PC-3 (cell line): ENCODE measurements at places on chromosomes 12 and 14. TPM values are rescaled to one million over a fixed set of nuclear protein-coding genes. Genes with fewer than 3 reads are reported as not detected.
A peak's percentile ranks its signal among the peaks of the same experiment; 100 is the strongest.

Gene CAPZA3
- total RNA-seq: not detected in 2 replicates

Gene YEATS4
- total RNA-seq: 36.1 and 41.3 TPM in 2 replicates

Gene MMP19
- 0.04 and 0.17 TPM in 2 replicates for total RNA-seq

Gene OVCH1
- total RNA-seq: not detected in 2 replicates

Gene TECPR2
- total RNA-seq: 15.7 and 16.7 TPM in 2 replicates

Gene AREL1
- total RNA-seq: 25.4 and 32.1 TPM in 2 replicates

Gene GALNT16
- total RNA-seq: 0.17 and 0.33 TPM in 2 replicates

Gene ZFHX2
- 0.55 and 1.4 TPM in 2 replicates for total RNA-seq

Gene AMIGO2
- total RNA-seq: 19.3 and 22.2 TPM in 2 replicates

DNA sequence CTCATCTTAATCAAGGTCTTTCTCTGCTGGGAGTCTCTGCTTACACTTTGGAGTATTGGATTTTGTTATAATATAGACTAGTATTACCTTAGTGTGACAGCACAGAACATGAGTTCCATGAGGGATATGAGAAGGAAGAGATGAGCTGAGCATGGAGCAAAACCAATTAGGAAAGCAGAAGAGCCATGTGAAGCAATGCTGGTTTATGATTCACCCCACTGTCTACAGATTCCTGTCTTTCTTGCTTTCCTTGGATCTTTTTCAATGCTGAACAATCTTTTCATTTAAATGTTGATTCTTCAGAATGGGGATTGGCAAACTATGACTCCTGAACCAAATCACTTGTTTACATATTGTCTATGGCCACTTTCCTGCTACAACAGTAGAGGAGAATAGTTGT, 70.4 kb upstream of the KITLG start:
- peaks cover 24% of the 10 kb centered on the region for H3K4me1 ChIP-seq
- DNase-seq: peak; percentile 82
- peak overlapping the region; percentile 4 for H3K27ac ChIP-seq

DNA sequence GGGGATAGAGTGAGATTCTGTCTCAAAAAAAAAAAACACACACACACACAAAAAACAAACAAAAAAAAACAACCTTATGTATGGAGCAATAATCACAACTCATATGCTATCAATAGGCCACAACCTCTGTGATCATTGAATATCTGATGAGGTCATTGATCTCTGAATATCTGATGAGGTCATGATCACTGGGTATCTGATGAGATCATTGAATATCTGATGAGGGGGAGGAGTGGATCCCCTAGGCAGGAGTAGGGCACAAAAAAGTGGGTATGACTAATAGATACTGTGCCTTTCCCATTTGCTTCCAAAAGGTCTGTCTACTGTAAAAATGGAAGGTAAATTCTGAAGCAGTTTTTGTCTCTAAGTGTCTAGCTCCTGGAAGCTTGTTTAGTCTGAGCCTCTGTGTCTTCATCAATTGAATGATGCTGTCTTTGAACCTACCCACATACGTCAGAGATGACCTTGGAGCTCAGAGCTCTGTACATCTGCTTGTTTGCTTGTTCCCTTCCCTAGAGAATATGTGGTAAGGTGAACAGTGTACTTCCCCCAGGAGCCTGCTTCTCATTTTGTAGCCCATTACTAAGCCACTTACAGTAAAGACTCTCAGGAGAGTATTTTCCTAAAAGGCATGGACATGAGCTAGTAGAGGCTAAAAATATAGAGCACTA, 13.6 kb downstream of the PAH start:
- H3K4me3 ChIP-seq: no peak overlapping the region
- no peaks in the 10 kb centered on the region for H3K36me3 ChIP-seq

DNA sequence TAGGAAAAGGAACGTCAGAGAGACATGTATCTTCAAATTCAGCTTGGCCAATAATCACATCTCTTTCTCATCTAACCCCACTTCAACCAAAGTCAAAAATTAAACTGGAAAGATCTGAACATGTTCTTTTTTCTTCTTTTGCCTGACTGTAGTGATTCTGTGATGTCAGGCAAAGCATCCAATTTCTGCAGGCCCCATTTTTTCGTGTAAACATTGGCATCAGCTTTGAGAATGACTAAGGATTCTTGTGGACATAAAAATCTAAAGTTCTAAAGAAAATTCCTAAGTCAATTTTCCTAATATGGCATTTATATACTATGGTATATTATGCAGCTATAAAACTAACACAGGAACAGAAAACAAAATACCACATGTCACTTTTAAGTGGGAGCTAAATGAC, 89.1 kb downstream of the STXBP6 start:
- H3K4me1 ChIP-seq: no peaks in the 10 kb centered on the region
- no peaks in the 10 kb centered on the region for H3K36me3 ChIP-seq
- no peak for DNase-seq
- no peak overlapping the region for H3K4me3 ChIP-seq
- H3K27me3 ChIP-seq: no peaks in the 10 kb centered on the region

- no peak overlapping the region for H3K27ac ChIP-seq
- peak; percentile 46 for DNase-seq
- H3K4me1 ChIP-seq: peaks cover 19% of the 10 kb centered on the region
- H3K36me3 ChIP-seq: no peaks in the 10 kb centered on the region
- peaks cover 16% of the 10 kb centered on the region for H3K27me3 ChIP-seq
- no peak overlapping the region for H3K4me3 ChIP-seq
These were observed 19.9 kb downstream of the LRTM2 start for GRCh38 chr12:1839956-1840951.

DNA sequence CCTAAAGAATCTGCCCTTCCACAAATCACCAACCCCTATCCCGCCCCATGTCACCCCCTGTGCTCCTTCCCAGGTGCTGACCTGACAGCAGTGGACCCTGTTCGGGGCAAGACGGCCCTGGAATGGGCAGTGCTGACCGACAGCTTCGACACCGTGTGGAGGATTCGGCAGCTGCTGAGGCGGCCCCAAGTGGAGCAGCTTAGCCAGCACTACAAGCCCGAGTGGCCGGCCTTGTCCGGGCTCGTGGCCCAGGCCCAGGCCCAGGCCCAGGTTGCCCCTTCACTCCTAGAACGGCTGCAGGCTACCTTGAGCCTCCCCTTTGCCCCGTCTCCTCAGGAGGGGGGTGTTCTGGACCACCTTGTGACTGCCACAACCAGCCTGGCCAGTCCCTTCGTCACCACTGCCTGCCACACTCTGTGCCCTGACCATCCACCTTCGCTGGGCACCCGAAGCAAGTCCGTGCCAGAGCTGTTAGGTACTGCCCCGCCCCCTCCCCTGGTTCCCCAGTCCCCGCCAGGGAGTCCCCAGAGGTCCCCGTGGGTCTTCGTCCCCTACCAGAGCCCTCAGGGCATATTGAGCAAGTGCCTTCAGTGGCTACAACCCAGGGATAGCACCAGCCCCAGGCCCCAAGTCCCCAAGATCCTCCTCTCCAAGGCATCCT, 2.7 kb downstream of the ANKRD33 start:
- H3K4me1 ChIP-seq: peaks cover 7% of the 10 kb centered on the region; the same call in 1 of the 2 replicates
- no peak overlapping the region for H3K27ac ChIP-seq
- no peak overlapping the region for H3K4me3 ChIP-seq
- no peaks in the 10 kb centered on the region for H3K27me3 ChIP-seq
